M059J (cell line): ENCODE measurements at places on chromosomes 6 and 20.

GRCh38 chr6:12277386-12277785, 12.8 kb upstream of the EDN1 start:
- DNase-seq, result no peak

DNA sequence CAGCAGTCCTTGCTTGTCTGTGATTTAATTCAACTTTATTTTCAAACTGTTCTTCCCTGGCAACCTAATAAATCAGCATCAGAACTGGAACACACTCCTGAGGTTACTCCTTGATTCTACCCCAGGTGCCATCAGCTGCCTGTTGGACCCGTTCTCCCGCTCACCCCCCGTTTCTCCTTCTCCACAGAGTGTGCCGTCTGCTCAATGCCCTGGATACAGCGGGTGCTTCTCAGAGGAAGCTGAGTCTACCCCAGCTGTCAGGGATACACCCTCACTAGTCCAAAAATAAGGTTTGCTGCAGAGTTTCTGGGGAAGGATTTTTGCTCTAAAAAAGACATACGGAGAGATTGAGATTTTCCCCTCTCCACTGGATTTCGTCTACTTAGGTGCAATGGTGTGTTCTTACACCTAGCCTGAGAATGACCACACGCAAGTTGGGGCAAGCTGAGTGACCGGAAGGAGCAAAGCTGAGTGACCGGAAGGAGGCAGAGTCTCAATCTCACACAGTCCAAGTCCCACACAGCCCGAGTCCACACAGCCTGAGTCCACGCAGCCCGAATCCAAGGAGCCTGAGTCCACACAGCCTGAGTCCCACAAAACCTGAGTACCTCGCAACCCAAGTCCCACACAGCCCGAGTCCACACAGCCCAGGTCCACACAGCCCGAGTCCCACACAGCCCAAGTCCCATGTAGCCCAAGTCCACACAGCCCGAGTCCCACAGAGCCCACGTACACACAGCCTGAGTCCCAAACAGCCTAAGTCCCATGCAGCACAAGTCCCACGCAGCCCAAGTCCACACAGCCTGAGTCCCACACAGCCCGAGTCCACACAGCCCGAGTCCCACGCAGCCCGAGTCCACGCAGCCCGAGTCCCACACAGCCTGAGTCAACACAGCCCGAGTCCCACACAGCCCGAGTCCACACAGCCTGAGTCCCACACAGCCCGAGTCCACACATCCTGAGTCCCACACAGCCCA, 58.6 kb upstream of the DACT2 start:
- no peak for DNase-seq

GRCh38 chr6:22081709-22082108, 215.1 kb downstream of the PRL start:
- DNase-seq, result no peak

GRCh38 chr6:31935823-31936222, 8.3 kb downstream of the C2 start:
- no peak for DNase-seq

DNA sequence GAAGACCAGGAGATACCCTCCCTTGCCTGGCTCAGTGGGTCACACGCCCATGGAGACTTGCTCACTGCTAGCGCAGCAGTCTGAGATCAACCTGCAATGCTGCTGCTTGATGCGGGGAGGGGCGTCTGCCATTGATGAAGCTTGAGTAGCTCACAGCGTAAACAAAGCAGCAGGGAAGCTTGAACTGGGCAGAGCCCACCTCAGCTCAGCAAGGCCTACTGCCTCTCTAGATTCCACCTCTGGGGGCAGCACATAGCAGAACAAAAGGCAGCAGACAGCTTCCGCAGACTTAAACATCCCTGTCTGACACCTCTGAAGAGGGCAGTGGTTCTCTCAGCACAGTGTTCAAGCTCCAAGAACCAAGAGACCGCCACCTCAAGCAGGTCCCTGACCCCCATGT, 271.3 kb downstream of the ESR1 start:
- DNase-seq, result no peak

DNA sequence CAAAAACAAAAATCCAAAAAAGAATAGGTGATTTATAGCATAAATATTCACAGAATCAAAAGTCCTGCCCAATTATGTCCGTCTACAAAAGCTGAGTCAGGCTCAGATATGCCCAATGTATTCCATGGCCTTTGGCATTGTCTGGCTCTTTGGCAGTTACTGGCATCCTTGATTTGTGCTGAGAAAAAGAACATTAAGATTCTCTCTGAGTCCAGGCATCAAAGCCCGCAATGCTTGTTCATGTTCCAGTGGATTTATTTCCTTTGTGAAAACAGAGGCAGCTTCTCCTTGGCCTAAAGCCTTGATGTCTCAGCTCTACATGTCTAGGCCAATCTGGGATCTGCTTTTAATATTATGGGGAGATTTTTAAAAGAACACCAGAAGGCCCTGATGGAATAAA, 76.1 kb upstream of the SLC4A11 start:
- DNase-seq, result peak; percentile 22

DNA sequence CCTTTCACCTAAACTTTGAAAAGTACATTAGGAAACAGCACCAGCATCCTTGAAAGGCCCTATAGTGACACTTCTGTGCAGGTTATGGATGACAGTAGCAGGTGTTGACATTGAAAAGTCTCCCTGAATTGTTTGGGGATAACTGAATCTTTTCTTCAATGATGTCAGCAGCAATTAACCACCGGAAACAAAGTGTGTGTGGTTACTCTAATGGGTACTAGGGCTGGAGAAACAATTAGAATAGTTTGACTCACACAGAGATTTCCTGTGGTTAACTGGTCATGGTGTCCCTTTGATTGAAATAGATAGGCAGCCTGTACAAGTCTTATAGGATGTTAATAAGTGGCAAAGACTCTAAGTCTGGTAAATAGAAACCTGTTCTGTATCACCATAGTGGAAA, 189.1 kb downstream of the TBX18 start:
- peak; percentile 95 for DNase-seq

GRCh38 chr20:47125508-47125757, 230.8 kb downstream of the EYA2 start:
- no peak for DNase-seq

- DNase-seq, result no peak
These were observed 560.5 kb downstream of the BCKDHB start for GRCh38 chr6:80667006-80667405.

- DNase-seq, result no peak
These were observed 172.7 kb downstream of the MRPL14 start for GRCh38 chr6:43954311-43955131.

- DNase-seq, result no peak
These were observed 164.0 kb downstream of the GMDS start for GRCh38 chr6:2081155-2082138.

DNA sequence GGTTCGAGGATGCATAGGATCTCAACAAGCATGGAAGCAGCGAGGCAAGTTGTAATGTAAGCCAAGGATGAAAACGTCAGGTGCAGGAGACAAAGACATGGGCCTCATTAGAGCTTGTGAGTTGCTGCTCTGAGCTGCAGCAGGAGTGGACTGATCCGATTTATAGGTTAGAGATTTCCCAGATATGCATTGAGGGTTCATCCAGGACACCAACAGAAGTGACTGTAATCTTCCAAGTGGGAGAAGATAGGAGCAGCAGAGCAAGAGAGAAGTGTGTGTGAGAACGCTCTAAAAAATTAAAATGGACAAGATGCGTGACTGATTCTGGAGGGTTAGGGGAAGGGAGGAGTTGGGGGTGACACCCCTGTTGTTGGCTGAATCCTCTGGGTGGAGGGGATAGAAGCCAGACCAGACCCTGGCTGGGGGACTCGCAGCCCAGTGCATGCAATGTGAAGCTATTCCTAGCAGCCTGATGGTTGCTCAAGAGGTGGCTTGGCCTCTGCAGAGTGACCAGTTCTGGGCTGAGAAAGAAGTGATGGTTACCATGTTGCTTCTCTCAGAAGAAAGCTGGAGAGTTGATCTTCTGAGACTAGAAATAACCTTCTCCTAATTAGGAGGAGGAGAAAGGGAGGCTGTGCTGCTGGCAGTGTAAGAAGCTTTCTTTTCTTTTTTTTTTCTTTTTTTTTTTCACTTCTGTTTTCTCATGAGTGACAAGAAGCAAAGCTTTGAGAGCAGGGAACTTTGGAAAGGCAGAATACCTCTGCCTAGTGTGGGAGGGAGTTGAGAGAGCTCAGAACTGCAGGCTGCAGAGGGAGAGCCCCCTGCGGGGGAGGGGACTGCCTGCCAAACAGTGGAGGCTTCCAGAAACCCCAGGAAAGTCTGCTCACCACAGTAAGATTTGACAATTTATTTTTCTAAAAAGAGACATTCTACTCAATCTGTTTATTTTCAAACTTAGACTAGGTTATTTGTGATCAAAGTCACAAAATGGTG, 116.9 kb downstream of the SLX4IP start:
- no peak for DNase-seq

DNA sequence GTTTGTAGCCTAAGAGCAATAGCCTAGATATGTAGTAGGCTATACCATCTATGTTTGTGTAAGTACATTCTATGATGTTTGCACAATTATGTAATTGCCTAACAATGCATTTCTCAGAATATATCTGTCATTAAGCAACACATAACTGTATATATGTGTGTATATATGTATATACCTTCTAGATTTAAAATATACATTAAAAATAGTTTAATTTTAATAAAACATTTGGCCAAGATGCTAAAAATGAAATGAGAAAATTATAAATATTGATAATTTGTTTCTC, 20.6 kb downstream of the SESN1 start:
- DNase-seq, result no peak
